A172 (cell line): ENCODE measurements at places on chromosomes 2 and 18. TPM values are rescaled to one million over a fixed set of nuclear protein-coding genes. Genes with fewer than 3 reads are reported as not detected.

DNA sequence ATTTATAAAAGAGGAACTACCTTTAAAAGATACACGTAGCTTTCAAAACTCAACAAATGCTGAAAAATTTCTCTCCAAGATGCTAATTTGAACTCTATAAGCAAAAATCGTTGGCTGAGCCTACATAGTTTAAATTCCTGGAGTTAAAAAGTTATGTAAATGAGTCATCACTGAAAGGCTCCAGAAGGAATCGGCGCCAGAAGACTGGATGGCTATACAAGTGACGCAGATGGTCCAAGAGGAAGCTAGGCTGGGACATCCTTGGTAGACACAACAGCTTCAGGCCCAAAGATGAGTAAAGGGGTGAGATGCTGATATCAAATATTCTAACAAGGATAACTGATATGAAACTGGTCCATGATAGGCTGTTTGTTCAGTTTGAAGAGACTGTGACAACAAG is 22.8 kb upstream of the DNAH6 start:
- DNase-seq, result peak; percentile 92

GRCh38 chr2:64666810-64667438 is 13.2 kb upstream of the SERTAD2 start:
- DNase-seq, result no peak

Gene CERS6
- 25.4 and 28.1 TPM in 2 replicates for total RNA-seq

Gene SATB2
- total RNA-seq, result 8.8 and 10.2 TPM in 2 replicates

Gene RDH14
- 41.4 and 41.5 TPM in 2 replicates for total RNA-seq

- no peak for DNase-seq
Measured at GRCh38 chr2:223854741-223855140, 17.4 kb upstream of the AP1S3 start.

Gene CDK15
- 0.19 TPM in 1 of 2 replicates, not detected in the other for total RNA-seq

Gene SERPINB13
- not detected in 2 replicates for total RNA-seq

DNA sequence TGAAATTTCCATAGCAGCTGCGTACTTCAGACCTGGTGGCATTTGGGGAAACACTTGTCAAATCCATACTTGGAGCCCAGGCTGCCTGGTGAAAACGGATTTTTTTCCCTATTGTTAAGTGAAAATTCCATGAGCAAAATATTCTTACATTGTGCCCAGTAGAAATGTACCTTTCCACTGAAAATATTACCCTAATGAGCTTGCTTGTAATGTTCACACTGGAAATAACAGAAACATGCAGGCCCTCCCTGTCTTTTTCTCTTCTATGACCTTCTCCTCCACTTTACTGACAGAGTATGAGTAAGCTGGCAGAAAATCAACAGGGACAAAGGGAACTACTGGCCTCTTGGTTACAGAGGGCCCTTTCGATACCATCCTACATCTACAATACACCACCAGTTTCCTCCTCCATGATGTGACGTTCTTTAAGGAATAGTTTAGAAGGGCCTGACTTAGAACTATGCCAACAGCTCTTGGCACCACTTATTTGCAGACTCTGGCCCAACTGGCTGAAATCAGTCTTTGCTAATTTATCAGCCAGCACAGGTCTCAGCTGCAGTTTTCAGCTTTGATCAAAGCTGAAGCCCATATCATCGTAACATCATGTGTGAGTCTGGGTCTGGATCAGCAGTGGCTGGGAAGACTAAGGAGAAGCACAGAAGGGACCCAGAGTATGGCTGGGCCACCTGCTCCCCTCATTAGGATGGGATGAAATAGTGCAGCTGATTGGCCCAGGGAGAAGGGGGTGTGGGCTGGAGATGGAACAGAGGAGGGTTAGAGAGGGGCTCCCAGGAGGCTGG is 272.2 kb upstream of the ID2 start:
- DNase-seq, result peak; percentile 18

DNA sequence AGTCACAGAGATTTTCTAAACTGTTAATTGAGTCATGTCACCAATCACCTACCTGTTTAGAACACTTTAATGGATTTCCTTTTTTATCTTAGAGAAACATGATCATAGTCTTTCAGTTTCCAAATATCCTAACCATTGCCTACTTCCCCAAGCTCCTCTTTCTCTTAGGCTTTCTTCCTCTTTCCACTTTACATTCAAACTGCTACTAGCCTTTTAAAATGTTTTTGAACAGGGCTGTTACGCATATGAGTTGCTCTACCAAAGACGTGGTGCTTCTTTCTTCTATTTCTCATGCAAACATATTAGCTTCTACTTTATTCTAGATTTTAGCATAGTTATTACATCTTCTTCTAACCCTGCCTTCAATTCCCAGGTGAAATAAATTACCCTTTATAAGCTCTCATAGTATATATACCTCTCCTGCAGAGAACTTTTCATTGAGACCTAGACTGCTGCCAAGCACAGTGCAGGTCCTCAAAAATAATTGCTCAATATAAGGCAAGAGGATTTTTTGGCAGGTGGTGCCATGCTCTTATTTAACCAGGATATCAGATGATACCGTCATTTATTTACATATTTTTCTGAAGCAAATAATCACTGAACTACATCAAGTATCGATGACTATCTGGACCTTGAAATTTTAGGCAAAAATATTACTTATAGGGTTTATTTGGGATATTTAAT is 937.1 kb downstream of the TSN start:
- no peak for DNase-seq

Gene SOWAHC
- 15.1 and 17.5 TPM in 2 replicates for total RNA-seq

Gene IL36B
- 0.19 TPM in 1 of 2 replicates, not detected in the other for total RNA-seq

Gene MARCHF4
- total RNA-seq, result 6.4 and 6.9 TPM in 2 replicates

- DNase-seq, result no peak
Measured at GRCh38 chr2:40004336-40004735, 225.3 kb upstream of the THUMPD2 start.

- DNase-seq, result no peak
Measured at GRCh38 chr2:128442891-128443302, 124.2 kb upstream of the HS6ST1 start.

DNA sequence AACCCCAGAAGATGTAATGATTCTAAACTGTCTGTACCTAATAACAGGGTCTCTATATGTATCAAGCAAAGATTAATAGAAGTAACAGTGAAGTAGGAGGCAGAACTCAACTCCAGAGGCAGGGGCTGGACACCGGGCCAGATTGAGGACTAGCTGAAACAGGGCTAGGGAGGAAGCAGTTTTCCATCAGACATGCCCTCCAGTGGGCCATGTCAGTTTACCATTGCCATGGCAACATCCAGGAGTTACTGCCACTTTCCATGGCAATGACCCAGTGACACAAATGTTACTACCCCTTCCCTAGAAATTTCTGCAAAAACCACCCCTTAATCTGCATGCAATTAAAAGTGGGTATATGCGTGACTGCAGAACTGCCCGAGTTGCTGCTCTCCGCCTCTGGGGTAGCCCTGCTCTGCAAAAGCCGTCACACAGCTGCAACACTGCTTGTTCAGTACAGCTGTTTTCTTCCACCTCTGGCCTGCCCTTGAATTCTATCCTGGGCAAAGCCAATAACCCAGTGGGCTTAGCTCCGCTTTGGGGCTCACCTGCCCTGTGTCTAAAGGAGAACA is 58.7 kb downstream of the TMEM18 start:
- DNase-seq, result no peak
